H9 (cell line): ENCODE measurements at places on chromosomes 16 and 17.

DNA sequence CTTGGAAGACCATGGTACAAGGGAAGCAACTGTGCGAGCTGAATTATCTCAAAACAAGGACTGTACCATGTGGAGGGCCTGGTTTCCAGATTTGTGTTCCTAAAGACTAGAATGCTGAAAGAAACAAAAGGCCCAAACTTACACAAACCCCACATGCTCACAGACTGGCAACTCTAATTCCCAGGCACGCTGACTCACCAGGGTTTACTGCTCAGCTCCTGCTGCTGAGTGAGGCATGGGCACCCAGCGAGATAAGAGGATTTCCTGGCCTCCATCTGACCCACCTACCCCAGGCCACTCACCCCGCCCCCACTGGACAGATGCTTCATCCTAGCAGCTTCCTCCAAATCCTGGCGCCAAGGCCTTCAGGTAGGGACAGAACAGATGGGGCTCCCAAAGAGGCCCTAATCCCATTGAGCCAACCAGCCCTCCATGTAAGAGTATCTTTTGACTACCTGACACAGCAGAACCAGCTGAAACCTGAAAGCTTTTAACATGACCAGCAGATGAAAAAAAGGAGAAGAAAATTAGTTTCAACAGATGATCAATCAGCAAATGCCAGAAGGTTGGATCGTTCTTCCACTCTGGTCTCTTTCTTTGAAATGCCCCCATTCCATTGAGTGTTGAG lies 33.9 kb downstream of the DCUN1D3 start:
- peak; percentile 41 for DNase-seq

DNA sequence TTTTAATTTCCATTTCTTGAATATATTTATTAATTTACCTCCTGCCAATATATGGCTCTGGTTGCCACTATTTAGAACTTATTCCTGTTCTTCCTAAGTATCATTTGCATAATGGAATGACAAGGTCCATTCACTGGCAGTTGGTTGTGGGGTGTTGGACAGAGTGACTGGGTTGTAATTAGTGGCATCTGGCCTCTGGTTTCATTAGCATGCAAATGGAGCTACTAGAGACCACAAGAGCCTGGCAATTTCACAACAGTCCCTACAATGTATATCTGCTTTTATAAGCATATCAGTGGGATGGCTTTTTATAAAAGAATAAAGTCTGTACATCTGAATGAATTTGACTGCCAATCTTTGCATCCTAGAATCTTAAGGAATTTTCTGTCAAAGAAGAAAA lies 1030.9 kb upstream of the CDH8 start:
- no peak for DNase-seq

- peak; percentile 93 for DNase-seq
These were observed 217.8 kb downstream of the SPECC1 start for GRCh38 chr17:20226814-20227482.

DNA sequence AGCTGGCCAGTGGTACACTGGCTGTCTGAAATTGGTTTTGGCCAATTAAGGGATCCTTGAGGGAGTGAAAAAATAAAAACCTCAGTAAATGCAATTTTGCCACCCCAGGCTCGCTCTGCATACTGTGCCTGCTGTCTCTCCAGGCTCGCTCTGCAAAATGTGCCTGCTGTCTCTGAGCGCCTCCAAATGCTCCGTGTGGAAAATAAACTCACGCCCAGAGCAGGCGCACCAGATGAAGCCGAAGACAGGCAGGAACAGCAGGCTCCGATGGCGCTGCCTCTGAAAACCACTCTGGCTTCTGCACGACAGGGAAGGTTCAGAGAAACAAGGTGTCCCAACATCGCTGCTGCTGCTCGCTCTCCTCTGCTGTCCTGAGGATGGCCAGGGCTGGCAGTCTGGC lies 29.1 kb downstream of the SNN start:
- no peak for DNase-seq

DNA sequence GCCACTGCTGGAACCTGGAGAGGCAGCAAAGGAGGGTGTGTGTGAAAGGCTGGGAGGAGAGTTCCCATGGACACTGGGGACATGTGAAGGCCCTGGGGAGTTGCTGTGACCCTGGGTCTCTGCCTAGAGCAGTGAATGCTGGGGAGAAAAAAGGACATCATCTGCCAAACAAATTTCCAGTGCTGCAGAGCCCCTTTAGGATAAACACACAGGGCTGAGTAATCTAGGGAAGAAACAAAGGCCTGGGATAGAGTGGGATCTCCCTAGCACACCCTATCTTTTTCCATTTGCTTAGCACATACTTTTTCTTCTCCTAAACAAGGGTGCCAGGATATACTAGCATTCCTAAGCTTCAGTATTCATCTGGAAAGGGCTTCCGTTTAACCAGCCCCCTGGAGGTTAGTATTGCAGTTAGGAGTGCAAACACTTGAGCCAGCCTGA lies 3.3 kb upstream of the HIGD1B start:
- no peak for DNase-seq

GRCh38 chr16:15609286-15609649 lies 33.7 kb downstream of the MARF1 start:
- DNase-seq, result no peak

- no peak for DNase-seq
These were observed 727 bp upstream of the MBTPS1 start for GRCh38 chr16:84117494-84117843.

- DNase-seq, result no peak
These were observed 65.0 kb downstream of the RPA1 start for GRCh38 chr17:1894753-1895339.

- no peak for DNase-seq
These were observed 502 bp downstream of the FAAP100 start for GRCh38 chr17:81551458-81552243.

DNA sequence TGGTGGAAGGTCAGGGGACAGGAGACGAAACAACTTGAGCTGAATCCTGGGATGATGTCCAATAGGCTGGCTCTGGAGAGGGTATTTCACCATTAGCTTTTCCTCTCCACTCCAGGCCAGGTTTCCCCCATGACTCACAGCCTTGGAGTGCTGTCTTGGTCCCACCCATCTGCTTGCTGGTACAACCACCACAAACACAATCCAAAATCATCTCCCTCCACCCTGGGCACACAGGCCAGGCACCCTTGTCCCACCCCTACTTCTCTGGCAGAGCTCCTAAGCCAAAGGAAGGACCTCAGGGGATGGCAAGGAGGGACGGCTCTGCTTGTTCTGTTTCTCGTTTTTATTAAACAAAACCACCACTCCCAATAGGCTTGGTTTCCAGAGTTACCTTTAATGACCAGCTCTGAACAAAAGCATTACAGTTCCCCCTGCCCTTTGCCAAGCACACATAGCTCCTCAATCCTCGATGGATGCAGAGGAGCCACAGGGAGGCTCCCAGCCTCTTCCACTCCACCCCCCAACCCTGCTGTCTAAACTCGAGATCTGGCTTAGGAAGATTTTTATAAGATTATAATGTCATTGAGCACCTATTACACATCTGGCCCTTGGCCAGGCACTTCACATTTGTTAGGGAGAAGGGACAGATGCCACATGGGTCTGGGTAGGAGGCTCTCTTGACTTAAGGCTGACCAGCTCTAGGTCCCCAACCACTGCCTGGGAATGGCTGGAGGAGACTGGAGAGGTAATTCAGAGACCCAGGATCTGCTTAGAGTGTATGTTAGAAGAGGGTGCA lies 13.3 kb downstream of the CAVIN1 start:
- no peak for DNase-seq

- peak; percentile 55 for DNase-seq
These were observed 71.0 kb downstream of the RBBP6 start for GRCh38 chr16:24610416-24610755.

- peak; percentile 50 for DNase-seq
These were observed 7.2 kb downstream of the DLX3 start for GRCh38 chr17:49987681-49988441.

- DNase-seq, result no peak
These were observed 69.6 kb upstream of the RCVRN start for GRCh38 chr17:9974448-9975381.

DNA sequence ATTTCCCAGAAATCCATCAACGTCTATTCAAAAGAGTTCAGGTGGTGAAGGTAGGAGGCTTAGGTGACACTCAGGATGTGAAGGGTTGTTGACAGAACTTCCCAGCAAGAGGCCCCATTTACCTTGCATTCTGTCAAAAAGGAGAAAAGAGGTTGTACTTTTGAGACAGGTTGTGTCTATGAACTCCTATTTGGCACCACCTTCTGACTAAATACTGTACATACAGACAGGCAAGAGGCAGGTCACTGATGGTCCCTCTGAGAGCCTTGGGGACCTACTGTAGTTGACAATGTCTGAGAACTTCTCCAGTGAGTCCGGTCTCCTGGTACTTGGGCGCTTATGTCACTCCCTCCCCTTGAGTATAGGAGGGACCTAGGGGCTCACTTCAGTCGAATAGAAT lies 479.3 kb upstream of the ZFHX3 start:
- no peak for DNase-seq

GRCh38 chr16:56657555-56658326 lies at the start of gene MT1F:
MT1F (plus strand) TSS chr16:56657959; CDS start chr16:56658059, 100 bp downstream.
- peak; percentile 96 for DNase-seq

DNA sequence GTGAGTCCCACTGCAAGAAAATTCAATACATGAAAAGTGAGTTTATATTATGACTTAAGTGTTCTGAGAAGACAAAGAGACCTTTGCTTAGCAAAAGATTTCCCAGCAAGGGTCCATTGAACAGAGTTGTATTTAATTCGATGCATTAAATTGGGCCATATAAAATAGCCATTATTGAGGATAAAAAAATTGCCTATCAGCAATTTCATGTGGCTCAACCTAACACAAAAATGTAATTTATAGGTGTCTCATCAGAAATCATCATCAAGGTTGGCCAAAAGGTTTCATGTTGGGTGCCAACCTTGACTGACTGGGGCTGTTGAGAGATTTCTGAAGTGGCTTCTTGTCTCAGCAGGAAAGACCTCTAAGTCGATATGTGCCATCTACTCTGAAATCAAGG lies 84.8 kb upstream of the TOX3 start:
- DNase-seq, result no peak

- DNase-seq, result no peak
These were observed 1.1 kb upstream of the PPL start for GRCh38 chr16:4937782-4938682.

GRCh38 chr17:58722696-58723095 lies 30.3 kb downstream of the RAD51C start:
- DNase-seq, result no peak

- DNase-seq, result no peak
These were observed 56.8 kb downstream of the NQO1 start for GRCh38 chr16:69669577-69669976.

DNA sequence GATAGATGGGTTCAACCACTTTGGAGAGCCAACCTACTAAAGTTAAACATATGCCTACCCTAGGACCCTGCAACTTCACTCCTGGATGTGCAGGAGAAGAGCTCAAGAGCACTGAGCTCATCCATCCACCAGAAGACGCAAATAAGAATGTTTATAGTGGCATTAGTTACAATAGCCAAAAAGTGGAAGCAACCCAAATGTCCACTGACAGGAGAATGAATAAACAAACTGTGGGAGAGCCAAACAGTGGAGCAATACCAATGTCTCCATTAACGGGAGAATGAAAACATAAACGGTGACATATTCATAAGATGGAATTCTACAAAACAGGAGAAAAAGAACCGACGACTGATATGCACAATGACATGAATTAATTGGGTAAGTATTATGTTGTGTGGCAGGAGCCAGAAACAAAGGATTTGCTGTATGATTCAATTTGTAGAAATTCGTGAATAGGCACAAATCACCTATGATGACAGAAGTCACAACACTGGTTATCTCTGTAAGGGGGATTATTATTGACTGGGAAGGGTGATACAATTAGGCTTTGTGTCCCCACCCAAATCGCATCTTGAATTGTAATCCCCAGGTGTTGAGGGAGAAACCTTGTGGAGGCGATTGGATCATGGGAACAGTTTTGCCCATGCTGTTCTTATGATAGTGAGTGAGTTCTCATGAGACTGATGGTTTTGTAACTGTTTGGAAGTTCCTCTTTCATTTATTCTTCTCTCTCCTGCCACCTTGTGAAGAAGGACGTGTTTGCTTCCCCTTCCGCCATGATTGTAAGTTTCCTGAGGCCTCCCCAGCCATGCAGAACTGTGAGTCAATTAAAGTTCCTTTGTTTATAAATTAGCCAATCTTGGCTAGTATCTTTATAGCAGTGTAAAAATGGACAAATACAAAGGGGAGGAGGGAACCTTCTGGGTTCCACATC lies 57.9 kb upstream of the PLCG2 start:
- no peak for DNase-seq

DNA sequence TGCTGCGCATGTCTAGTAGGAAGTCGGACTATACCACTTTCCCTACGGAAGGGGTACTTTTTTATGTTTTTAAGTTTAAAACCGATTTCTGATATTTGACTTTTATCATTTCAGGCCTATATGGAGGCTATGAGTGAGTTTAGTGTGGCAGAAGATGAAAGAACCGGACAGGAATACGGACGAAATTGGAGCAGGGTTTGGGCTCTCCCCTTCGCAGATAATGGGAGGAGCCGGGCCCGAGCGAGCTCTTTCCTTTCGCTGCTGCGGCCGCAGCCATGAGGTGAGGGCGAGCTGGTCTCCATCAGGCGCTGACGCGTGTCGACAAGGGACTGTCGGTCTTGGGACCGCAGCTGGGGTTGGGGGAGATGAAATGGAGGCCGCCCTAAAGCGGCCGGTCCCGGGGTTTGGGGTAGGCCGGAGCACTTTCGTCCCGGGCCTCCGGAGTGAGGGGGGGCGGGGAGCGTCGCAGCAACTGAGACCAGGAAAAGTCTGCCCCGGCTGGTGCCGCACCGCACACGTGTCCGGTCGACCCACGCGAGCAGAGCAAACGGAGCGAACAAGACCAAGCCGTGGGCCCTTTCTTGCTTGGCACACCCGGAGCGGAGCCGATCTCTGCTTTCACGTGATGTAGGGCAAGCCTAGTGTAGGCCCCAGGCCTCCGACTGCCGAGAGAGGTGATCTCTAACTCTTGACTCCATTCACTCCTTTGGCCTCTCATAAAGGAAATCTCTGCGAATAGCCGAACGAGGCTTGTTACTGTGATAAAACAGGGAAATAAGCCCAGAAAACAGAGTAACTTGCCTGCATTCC lies at the start of gene RPL19:
Gene RPL19, plus strand, starts transcription at position 214 of the 810 bp plus-strand sequence. Its CDS starts 62 bp downstream, at position 276.
- peak; percentile 79 for DNase-seq

- DNase-seq, result no peak
These were observed 120.5 kb downstream of the ZFHX3 start for GRCh38 chr16:72927199-72928089.

DNA sequence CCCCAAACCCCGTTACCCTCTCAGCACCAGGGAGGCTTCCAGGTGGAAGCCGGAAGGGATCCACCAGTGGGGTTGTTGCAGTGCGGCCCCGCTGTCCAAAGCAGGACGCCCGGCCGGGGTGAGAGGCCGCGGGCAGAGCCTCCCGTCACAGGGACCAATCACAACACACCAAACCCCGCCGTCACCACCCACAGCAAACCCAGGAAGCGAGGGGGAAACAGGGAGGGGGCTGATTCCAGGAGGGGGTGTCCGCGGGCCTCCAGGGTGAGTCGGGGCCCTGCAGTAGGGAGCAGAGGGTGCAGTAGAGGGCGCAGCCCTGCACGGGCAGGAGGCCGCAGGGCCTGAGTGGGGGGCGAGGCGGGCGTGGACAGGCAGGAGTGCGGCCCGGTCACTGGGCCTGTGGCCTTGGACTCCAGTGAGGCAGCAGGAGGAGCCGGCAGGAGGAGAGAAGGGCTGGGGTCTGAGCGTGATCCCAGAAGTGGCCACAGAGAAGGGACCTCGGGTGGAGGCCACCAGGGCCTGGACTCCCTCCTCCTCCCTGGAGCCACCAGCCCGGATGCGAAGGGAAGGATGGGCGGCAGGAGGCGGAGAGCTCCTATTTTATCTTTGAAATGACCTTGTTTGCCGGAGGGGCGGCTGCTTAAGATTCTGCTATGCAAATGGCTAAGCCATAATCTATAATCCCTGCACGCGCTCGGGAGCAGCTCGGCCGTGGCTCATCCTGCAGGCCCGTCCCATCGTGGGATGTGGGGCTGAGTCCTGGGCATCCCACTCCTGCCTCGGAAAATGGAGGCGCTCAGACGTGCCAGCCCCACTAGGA lies 41.5 kb downstream of the ZFPM1 start:
- peak; percentile 75 for DNase-seq
